ENCODE measurements at places on chromosomes 5 and 9. TPM values are rescaled to one million over a fixed set of nuclear protein-coding genes. Genes with fewer than 3 reads are reported as not detected.

Gene COL23A1
- total RNA-seq: 0.18 TPM

- no peaks in the 10 kb centered on the region for H3K27me3 ChIP-seq
- no peak overlapping the region for H3K4me3 ChIP-seq
- H3K4me1 ChIP-seq: no peaks in the 10 kb centered on the region
- no peaks in the 10 kb centered on the region for H3K36me3 ChIP-seq
Observed at GRCh38 chr9:134210908-134211810, 46.8 kb upstream of the RNU6ATAC start.

DNA sequence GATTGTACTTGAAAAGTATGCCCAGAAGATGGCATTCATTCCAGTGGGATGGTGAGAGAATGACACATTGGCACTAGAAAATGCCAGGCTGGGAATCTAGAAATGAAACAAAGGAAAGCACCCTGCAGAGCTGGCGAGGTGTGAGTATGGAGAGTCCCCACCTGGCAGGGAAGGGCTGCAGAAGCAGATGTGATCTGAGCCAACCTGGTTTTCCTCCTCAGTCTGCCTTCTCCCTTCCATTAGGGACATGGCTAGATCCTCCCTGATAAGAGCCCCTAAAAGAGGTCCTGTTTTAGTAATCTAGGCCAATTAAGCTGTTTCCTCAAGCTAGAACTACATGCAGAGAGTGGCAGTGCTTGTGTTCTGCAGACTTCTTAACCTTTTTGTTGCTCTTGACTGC lies 24.7 kb upstream of the TNFSF15 start:
- H3K27me3 ChIP-seq: no peaks in the 10 kb centered on the region
- H3K4me1 ChIP-seq: no peaks in the 10 kb centered on the region
- DNase-seq: no peak
- H3K27ac ChIP-seq: no peak overlapping the region

DNA sequence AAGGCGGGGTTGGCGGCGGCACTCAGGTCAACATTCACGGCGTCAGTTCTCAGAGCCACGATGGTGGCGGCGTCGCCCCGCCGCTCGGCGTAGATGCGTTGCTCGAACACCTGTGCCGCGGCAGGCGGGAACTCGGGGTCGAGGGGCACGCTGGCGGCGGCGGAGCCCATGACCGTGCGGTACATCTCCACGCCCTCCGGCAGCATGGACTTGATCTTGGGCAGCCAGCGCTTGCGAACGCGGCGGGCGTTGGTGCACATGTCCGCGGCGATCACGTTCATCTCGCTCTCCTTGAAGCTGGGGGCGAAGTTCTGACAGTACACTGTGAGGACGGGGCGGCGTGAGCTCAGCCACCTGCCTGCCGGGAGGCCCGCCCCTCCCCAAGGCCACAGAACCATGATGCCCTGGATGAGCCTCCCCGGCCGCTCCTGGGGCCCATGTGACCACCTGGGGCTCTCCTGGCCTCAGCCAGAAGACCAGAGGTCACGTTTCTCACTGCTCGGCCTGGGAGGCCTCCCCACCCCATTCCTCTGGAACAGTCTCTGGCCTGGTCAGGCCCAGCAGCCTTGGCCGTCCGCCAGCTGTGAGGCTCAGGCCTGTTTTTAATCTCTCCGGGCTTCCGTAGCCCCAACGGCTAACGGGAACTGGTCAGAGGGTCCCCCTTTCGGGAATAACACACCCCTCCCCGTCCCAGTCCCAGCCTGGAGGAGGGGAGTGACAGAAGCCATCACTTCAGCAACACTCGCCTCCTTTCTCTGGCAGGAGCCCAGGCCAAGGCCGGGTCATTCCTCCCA lies 50.7 kb upstream of the UBAC1 start:
- H3K4me1 ChIP-seq: peaks cover 30% of the 10 kb centered on the region
- H3K4me3 ChIP-seq: no peak overlapping the region
- H3K36me3 ChIP-seq: no peaks in the 10 kb centered on the region
- H3K27me3 ChIP-seq: no peaks in the 10 kb centered on the region
- no peak for DNase-seq

GRCh38 chr9:121773286-121773953 lies 122.0 kb downstream of the DAB2IP start:
- no peaks in the 10 kb centered on the region for H3K4me1 ChIP-seq
- no peak for DNase-seq
- H3K36me3 ChIP-seq: no peaks in the 10 kb centered on the region
- no peak overlapping the region for H3K27ac ChIP-seq

- H3K4me1 ChIP-seq: no peaks in the 10 kb centered on the region
- H3K36me3 ChIP-seq: no peaks in the 10 kb centered on the region
- no peak for DNase-seq
- no peaks in the 10 kb centered on the region for H3K27me3 ChIP-seq
Observed at GRCh38 chr9:3823842-3824475, 298.2 kb upstream of the RFX3 start.

- H3K4me3 ChIP-seq: no peak overlapping the region
- no peaks in the 10 kb centered on the region for H3K36me3 ChIP-seq
- peak overlapping the region; percentile 29 for H3K27ac ChIP-seq
- no peaks in the 10 kb centered on the region for H3K4me1 ChIP-seq
- DNase-seq: no peak
Observed at GRCh38 chr9:68844157-68844556, 139.1 kb downstream of the PIP5K1B start.

- H3K4me3 ChIP-seq: peak overlapping the region; percentile 17
- no peaks in the 10 kb centered on the region for H3K27me3 ChIP-seq
- DNase-seq: no peak
- no peaks in the 10 kb centered on the region for H3K36me3 ChIP-seq
- H3K4me1 ChIP-seq: peaks cover 3% of the 10 kb centered on the region
Observed at GRCh38 chr9:109780453-109781033, 545 bp downstream of the PALM2AKAP2 start.

Gene NDST1
- 110 TPM for total RNA-seq

- H3K4me1 ChIP-seq: peaks cover 12% of the 10 kb centered on the region
- no peak overlapping the region for H3K27ac ChIP-seq
- H3K27me3 ChIP-seq: peaks cover 2% of the 10 kb centered on the region
Observed at GRCh38 chr9:120934281-120934680, 7.7 kb upstream of the TRAF1 start.

- no peaks in the 10 kb centered on the region for H3K27me3 ChIP-seq
- no peak overlapping the region for H3K4me3 ChIP-seq
- no peaks in the 10 kb centered on the region for H3K36me3 ChIP-seq
- DNase-seq: no peak
- no peaks in the 10 kb centered on the region for H3K4me1 ChIP-seq
Observed at GRCh38 chr5:112491257-112491656, 72.2 kb upstream of the EPB41L4A start.

- no peak overlapping the region for H3K4me3 ChIP-seq
- no peaks in the 10 kb centered on the region for H3K36me3 ChIP-seq
- no peak for DNase-seq
- no peak overlapping the region for H3K27ac ChIP-seq
- 0 out of 2 replicates have a peak, but pooled peaks cover 1% of the 10 kb centered on the region for H3K27me3 ChIP-seq
- no peaks in the 10 kb centered on the region for H3K4me1 ChIP-seq
Observed at GRCh38 chr5:66818935-66819328, 222.7 kb downstream of the MAST4 start.

DNA sequence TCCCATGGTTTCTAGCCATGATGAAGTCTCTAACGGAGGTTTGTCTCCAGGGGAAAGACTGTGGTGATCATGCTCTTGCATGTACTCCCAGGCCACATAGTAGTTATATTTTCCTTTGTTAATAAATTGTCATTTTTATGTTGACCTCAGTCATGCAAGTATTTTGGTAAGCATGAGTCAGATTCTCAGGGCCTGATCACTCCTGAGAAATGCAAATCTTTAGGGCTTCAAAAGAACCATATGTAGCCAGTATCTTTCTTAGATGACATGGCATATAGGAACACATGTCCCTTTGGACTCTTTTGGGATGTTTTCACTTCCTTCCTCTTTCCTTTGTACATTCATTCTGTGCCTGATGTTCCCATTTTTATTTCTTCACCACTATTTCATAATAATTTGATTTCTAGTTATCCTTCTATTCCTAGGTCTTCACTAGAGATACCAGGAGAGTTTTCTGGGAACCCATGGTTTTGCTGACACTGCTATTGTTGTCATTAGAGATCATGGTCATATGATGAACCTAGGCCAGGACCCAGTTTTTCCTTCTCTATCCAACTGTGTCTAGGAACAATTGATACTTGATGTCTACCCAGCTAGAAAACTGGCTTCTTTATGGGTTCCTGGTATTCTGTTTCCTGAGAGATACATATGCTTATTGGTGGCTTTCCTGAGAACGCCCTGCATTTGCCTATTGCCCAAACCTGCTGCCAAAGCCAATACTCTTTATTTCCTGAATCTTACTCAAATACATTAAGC lies 248.1 kb upstream of the NREP start:
- no peaks in the 10 kb centered on the region for H3K36me3 ChIP-seq
- no peaks in the 10 kb centered on the region for H3K27me3 ChIP-seq
- H3K27ac ChIP-seq: no peak overlapping the region
- H3K4me1 ChIP-seq: no peaks in the 10 kb centered on the region
- no peak for DNase-seq

GRCh38 chr5:57383093-57383861 lies 99.3 kb downstream of the ACTBL2 start:
- H3K36me3 ChIP-seq: no peaks in the 10 kb centered on the region
- H3K4me3 ChIP-seq: no peak overlapping the region
- peaks cover 20% of the 10 kb centered on the region for H3K4me1 ChIP-seq
- no peaks in the 10 kb centered on the region for H3K27me3 ChIP-seq

DNA sequence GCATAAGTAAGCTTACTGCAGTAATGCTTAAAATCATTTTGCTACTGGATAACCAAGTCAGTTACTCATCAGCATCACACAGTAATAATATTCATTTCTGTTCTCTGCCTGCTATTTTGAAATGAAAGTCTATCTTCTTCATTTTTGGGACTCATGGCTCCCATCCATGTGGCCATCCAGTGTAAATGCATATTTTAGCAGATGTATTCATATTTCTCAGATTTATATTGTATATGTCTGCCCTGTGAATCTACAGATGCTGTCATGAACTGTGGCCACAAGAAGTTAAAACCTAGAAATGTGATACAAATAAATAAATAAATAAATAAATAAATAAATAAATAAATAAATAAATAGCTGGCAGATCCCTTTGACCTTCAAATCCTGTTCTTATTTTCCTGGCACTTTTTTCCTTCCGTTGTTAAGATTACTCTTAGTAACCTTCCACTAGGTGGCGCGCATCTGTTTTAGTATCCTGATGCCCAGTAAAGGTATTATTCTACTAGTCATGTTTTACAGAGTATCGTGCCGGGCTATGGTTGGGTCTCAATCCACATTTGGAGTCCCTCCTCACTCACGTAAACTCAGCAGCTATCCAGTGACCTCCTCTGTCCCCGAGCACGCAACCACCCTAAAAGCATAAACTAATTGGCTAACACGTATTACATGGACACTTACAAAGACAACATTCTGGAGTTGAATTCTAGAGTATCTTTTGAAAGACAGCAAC lies 79.2 kb upstream of the IL7R start:
- peak; percentile 70 for DNase-seq
- H3K36me3 ChIP-seq: no peaks in the 10 kb centered on the region
- no peaks in the 10 kb centered on the region for H3K27me3 ChIP-seq

Measured in Caco-2 (cell line).